Activated naive CD4-positive, alpha-beta T cell treated with anti-CD3 and anti-CD28 coated beads for 36 hours (primary cell): ENCODE measurements at places on chromosomes 16 and 17. TPM values are rescaled to one million over a fixed set of nuclear protein-coding genes. Genes with fewer than 3 reads are reported as not detected.

The TEX19 gene
- total RNA-seq: not detected

The CDH15 gene
- not detected for total RNA-seq

The NPIPA5 gene
- total RNA-seq: 14.2 TPM

The BRICD5 gene
- total RNA-seq: 3.1 TPM

The C17orf78 gene
- total RNA-seq: not detected

The KSR1 gene
- total RNA-seq: 189 TPM

The LGALS9 gene
- 81.1 TPM for total RNA-seq

- H3K36me3 ChIP-seq: no peaks in the 10 kb centered on the region
- DNase-seq: no peak
- H3K27ac ChIP-seq: no peak overlapping the region
- H3K4me1 ChIP-seq: peaks cover 7% of the 10 kb centered on the region
Observed at GRCh38 chr17:72126575-72127486, 6.0 kb downstream of the SOX9 start.

DNA sequence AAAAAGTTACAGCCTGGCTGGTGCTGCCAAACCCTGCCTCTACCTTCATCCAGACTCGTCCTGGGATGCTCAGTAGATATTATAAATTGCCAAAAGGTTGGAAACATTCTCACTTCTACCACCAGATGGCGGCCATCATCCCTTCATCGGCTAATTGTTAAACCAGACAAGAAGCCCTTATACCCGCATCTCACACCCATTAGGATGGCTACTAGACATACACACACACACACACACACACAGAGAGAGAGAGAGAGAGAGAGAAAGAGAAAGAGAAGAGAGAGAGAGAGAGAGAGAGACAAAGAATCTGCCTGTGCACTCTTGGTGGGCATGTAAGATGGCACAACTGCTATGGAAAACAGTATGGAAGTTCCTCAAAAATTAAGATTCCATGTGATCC lies 15.0 kb upstream of the SCIMP start:
- no peaks in the 10 kb centered on the region for H3K27me3 ChIP-seq
- H3K4me1 ChIP-seq: peaks cover 8% of the 10 kb centered on the region
- H3K4me3 ChIP-seq: no peak overlapping the region
- no peaks in the 10 kb centered on the region for H3K36me3 ChIP-seq

DNA sequence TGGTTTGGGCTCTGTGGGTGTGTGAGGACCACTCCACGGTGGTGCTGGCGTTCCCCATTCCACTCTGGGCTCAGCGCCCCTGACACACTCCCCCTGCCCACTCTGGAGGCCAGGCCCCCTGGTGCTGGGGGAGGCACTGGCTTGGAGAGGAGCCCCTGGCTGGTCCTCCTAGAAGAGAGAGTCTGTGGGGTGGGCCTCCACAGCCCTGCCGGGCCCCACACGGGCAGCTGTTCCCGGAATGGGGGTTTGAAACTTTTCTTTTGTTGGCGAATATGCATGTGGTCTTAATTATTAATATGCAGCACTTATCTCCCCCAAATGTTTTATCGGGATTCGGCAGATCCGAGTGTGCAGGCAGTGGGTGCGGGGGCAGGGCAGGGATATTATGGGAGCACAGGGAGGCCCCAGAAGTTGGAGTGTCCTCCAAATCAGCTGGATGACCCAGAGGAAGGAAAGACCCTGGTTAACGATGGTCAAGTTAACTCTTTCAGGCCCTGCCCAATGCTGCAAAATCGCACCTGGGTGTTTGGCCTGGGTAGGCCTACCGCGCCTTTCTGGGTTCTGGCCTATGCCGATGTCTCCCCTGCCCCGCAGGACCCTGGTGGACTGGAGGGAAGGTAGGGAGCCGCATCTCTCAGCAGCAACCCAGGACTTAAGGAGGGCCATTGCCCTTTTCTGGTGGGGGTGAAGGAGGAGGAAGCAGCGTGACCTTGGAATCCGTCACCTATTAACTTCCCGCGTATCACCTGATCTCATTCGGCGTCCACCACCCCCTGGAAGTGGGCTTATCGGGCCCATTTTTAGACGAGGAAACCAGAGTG lies 36.0 kb downstream of the TMEM235 start:
- no peak for DNase-seq
- no peaks in the 10 kb centered on the region for H3K27me3 ChIP-seq
- peaks cover 42% of the 10 kb centered on the region for H3K4me1 ChIP-seq
- no peak overlapping the region for H3K4me3 ChIP-seq
- H3K36me3 ChIP-seq: no peaks in the 10 kb centered on the region
- H3K27ac ChIP-seq: no peak overlapping the region

- no peak overlapping the region for H3K4me3 ChIP-seq
- H3K27me3 ChIP-seq: peaks cover 14% of the 10 kb centered on the region
- DNase-seq: no peak
- H3K27ac ChIP-seq: no peak overlapping the region
- H3K4me1 ChIP-seq: peaks cover 7% of the 10 kb centered on the region
Observed at GRCh38 chr17:39974433-39974832, 6.2 kb upstream of the PSMD3 start.

GRCh38 chr16:75038036-75038858 lies 39.4 kb downstream of the ZNRF1 start:
- no peak overlapping the region for H3K27ac ChIP-seq
- peaks cover 13% of the 10 kb centered on the region for H3K4me1 ChIP-seq
- DNase-seq: no peak

DNA sequence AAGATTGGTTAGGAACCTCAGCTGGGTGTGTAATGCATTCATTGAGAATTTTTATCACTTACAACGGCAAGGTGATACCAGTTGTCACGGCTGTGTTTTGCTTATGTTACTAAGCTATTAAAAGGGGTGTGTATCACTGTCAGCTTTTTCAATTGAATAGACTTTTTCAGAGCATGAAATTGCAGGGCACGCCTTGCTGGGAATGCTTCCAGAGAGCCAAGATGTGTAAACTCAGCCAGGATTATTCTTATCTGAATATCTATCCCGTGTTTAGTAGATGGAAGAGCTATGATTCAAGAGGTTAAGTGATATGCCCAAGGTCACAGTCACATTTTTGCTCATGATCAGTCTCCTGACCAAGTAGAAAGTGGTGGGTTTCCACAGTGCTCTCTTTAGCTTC lies 6.6 kb upstream of the TEKT3 start:
- H3K27me3 ChIP-seq: peaks cover 53% of the 10 kb centered on the region
- no peaks in the 10 kb centered on the region for H3K36me3 ChIP-seq
- no peak overlapping the region for H3K4me3 ChIP-seq
- no peak overlapping the region for H3K27ac ChIP-seq

DNA sequence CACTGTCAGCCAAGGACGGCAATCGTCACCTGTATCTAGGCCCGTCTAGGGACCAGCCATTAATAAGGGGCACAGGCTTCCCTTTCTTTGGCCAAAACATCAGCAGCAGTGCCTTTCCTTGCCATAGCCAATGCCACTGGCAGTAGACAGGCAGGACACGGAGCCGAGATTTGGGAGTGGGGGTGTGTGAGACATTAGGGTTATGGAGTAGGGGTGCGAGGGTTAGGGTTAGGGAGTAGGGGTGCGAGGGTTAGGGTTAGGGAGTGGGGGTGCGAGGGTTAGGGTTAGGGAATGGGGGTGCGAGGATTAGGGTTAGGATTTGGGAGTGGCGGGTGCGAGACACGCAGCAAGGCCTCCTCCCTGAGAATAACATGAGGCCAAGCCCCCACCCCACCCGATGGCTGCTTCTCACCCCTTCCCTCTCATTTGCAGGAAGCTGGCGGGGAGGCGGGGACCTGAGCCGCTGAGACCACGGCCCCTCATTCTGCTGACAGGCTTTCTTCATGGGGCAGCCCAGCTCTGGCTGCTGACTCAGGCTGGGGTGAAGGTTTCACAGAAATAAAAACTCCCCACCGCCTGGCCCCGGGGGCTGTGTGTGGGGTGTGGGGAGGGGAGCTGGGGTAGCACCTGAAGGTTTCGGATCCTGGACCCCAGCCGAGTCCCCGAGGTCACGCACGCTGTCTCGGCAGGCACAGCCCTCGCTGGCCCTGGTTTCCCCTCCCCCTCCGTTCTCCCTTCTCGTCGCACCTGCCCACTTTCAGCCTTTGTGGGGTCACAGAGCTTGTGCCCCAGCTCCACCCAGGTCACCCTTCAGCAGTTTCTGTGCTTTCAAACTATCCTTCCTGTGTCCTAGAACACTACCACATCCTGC lies 93.8 kb downstream of the PGS1 start:
- no peaks in the 10 kb centered on the region for H3K4me1 ChIP-seq
- H3K36me3 ChIP-seq: no peaks in the 10 kb centered on the region
- no peak for DNase-seq
- no peaks in the 10 kb centered on the region for H3K27me3 ChIP-seq
- H3K4me3 ChIP-seq: no peak overlapping the region
- H3K27ac ChIP-seq: no peak overlapping the region

DNA sequence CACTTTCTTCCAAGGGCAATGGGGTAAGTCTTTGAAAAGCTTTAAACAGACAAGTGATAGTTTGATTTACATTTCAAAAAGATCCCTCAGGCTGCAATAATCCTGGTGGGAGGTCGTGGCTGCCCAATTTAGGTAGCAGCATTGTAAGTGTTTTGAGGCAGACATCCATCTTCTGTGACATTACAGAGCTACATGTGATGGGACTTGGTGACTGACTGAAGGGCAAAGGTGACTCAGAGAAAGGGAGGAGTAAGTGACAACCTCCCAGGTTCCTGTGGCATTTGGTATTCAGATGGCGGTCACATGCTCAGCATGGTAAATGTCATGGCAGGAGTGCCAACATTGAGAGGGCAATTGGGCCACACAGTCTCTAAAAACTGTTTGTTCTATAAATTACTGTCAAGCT lies 26.5 kb downstream of the STAT3 start:
- H3K27me3 ChIP-seq: no peaks in the 10 kb centered on the region
- H3K4me3 ChIP-seq: no peak overlapping the region
- peak overlapping the region; percentile 79 for H3K27ac ChIP-seq
- H3K36me3 ChIP-seq: peaks cover 56% of the 10 kb centered on the region

DNA sequence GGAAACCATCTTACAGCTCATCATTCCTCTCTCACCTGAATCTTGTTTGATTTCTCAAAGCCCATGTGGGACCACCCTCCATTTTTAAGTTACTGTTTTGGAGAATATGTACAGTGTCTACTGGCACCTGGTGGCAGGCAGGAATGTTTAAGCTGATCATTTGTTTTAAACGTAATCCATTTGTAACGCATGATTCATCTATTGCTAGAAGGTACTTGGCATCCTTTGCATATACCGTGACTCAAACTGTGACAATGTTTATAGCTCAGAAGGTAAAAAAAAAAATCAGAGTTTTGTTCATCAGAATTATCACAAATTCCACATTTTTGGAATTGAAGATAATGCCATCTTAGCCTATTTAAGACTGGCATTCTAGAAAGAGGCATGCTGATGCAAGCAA lies 1007.5 kb upstream of the EEF2KMT start:
- DNase-seq: no peak
- H3K36me3 ChIP-seq: no peaks in the 10 kb centered on the region
- no peaks in the 10 kb centered on the region for H3K4me1 ChIP-seq

GRCh38 chr16:22050963-22051362 lies 41.4 kb upstream of the VWA3A start:
- peaks cover 26% of the 10 kb centered on the region for H3K4me1 ChIP-seq
- peaks cover 1% of the 10 kb centered on the region for H3K36me3 ChIP-seq

- H3K27ac ChIP-seq: no peak overlapping the region
- H3K36me3 ChIP-seq: peaks cover 31% of the 10 kb centered on the region
- no peak for DNase-seq
- H3K4me3 ChIP-seq: no peak overlapping the region
- peaks cover 72% of the 10 kb centered on the region for H3K4me1 ChIP-seq
Observed at GRCh38 chr17:14112407-14112806, 43.1 kb downstream of the COX10 start.

GRCh38 chr17:43559161-43559816 lies 13.1 kb upstream of the ETV4 start:
- peaks cover 4% of the 10 kb centered on the region for H3K4me1 ChIP-seq
- DNase-seq: no peak
- no peak overlapping the region for H3K4me3 ChIP-seq
- H3K27me3 ChIP-seq: peaks cover 24% of the 10 kb centered on the region
- H3K27ac ChIP-seq: no peak overlapping the region

DNA sequence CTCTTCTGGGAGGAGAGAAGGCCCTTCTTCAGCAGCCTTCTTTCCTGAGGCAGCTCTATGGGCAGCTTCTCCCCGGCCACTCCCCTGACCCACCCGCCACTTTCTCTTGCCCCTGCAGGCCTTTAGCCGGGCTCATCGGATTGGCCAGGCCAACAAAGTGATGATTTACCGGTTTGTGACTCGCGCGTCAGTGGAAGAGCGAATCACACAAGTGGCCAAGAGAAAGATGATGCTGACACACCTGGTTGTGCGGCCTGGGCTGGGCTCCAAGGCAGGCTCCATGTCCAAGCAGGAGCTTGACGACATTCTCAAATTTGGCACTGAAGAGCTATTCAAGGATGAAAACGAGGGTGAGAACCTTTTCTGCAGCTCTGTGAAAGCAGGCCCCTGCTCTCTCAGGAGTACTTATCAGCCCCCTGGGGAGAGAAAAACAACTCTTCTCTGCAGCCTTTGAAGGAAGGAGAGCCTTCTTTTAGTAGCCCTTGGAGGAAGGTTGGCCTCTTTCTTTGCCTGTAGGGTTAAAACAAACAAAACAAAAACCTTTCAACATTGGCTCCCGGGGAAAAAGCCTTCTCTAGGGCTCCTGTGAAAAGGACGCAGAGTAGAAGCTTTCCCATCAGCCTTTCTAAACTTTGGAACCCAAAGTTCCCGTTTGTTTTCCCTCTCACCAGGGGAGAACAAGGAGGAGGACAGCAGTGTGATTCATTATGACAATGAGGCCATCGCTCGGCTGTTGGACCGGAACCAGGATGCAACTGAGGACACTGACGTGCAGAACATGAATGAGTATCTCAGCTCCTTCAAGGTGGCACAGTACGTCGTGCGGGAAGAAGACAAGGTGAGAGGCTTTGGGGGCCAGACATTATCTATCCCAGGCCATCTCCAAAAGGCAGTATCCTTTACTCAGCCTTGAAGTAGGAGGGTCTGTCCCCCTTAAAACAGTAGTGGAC lies 12.7 kb downstream of the RNF227 start:
- H3K27ac ChIP-seq: no peak overlapping the region
- H3K36me3 ChIP-seq: peaks cover 66% of the 10 kb centered on the region
- H3K4me1 ChIP-seq: no peaks in the 10 kb centered on the region

- no peak overlapping the region for H3K27ac ChIP-seq
- H3K4me3 ChIP-seq: peak overlapping the region; percentile 75
- peaks cover 20% of the 10 kb centered on the region for H3K4me1 ChIP-seq
- H3K27me3 ChIP-seq: peaks cover 56% of the 10 kb centered on the region
- no peaks in the 10 kb centered on the region for H3K36me3 ChIP-seq
Observed at GRCh38 chr16:73058221-73058615, 10.3 kb upstream of the ZFHX3 start.

DNA sequence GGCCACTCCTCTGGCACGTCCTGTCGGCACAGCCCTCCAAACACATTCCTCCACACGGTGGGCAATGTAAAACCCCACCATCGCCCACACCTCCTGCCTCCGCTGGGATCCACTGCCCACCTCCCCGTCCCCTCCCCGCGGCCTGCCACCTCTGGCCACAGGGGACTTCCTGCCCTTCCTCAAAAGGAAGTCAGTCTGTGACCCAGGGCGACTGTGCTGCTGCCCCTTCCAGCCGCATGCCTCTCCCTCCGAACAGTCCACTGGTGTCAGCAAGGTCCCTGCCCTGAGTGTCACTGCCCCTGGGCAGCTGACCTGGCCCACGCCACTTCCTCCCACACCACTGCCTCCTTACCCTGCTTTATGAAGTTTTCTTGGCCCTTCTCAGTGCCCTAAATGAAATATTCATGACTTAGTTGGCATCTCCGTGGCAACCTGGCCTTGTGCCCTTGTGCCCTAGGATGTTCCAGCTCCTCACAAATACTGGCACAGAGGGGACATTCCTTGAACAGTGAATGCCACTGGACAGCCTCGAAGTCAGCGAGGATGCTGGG lies 2.0 kb downstream of the PLD6 start:
- no peak for DNase-seq
- no peaks in the 10 kb centered on the region for H3K27me3 ChIP-seq
- H3K27ac ChIP-seq: no peak overlapping the region
